ENCODE measurements at places on chromosomes 7 and 10.
A peak's percentile ranks its signal among the peaks of the same experiment; 100 is the strongest.

GRCh38 chr7:778968-779451 is 51.9 kb upstream of the PRKAR1B start:
- DNase-seq, result no peak

DNA sequence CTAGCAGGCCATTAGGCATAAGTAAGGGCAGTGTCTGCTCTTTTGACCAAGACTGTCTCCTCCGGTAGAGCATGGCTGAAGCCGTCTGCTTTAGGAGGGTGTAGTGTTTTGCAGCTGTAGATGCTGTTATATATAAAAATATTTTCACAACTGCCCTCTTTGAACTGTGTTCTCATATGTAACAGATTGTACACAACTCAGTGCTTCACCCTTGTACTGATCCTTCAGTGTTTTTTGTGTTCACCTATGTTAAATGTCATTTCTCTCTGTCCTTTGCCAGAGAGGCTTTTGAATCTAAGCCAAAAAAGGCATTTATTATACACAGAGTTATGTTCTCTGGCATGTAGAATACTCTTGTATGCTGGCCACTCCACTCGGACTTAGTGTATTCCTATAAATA is 135.5 kb downstream of the BICC1 start:
- DNase-seq, result no peak

DNA sequence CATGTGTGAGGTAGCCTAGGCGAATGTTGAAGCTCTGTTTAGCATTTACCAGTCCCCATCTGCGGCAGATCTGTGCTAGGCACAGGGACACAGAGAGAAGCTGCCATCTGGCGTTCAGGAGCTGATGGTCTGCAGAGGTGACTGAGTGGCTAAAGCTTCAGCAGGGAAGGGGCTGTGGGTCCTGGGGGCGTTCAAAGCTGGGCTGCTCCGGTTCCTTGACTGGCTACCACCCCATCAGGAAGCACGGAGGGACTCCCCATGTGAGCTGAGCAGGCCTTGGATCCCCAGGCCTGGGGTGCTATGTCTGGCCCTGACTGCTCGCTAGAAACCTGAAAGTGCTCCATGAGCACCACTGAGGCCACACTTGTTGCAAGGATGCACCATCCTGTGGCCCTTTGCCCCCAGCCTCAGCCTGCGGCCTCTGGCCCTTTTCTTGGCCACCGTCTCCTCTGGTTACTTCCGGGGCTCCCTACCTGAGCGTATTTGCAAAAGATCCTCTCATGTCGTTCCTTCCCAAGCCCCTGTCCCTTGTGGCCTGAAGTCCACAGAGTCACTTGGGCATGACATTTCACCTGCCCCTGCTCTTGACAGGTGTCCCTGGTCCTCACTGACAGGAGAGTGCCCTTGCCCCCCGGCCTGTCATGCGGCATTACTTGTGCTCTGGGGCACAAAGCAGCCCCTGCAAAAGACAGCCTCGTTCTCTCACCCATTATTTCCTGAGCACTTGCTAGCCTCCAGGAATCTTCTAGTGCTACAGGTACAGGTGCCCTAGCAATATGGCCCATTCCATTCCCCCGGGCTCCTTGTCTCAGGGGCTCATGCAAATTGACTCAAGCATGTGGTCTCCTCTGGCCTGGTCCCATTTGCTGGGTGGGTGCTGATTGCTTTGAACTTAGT is 108.1 kb downstream of the GLRX3 start:
- no peak for DNase-seq

GRCh38 chr7:128190051-128190647 is 50.9 kb upstream of the LEP start:
- DNase-seq, result no peak

- no peak for DNase-seq
Observed at GRCh38 chr7:66306243-66306642, 101.1 kb downstream of the TPST1 start.

- DNase-seq, result no peak
Observed at GRCh38 chr7:156440456-156440855, 200.1 kb upstream of the RNF32 start.

GRCh38 chr10:62183442-62183841 is 85.2 kb downstream of the RTKN2 start:
- peak; percentile 81 for DNase-seq

- no peak for DNase-seq
Observed at GRCh38 chr7:132387596-132387995, 188.7 kb downstream of the PLXNA4 start.

DNA sequence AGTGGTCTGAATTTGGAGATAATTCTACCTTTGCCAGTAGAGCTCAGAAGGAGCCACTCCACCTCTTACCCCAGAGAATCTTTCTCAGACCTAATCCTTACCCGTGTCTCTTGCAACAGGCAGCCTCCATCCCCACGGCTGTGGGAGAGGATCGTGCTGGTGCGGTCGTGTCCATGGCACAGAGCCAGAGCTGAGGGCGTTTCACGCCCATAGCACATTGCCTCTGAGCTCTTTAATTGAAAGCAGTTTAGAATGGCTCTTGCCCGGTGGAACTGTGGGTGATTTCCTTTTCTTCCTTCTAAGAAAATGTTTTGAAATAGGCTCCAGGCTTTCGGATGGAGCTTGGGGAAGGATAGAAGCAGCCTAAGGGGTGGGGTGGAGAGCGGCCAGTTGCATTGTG is 41.5 kb downstream of the PRF1 start:
- no peak for DNase-seq

Measured in CD4-positive, alpha-beta T cell treated with Interleukin-12 subunit alpha and Interleukin-12 subunit beta, for 1 hour (primary cell).